ENCODE measurements at places on chromosomes 16 and 17.

DNA sequence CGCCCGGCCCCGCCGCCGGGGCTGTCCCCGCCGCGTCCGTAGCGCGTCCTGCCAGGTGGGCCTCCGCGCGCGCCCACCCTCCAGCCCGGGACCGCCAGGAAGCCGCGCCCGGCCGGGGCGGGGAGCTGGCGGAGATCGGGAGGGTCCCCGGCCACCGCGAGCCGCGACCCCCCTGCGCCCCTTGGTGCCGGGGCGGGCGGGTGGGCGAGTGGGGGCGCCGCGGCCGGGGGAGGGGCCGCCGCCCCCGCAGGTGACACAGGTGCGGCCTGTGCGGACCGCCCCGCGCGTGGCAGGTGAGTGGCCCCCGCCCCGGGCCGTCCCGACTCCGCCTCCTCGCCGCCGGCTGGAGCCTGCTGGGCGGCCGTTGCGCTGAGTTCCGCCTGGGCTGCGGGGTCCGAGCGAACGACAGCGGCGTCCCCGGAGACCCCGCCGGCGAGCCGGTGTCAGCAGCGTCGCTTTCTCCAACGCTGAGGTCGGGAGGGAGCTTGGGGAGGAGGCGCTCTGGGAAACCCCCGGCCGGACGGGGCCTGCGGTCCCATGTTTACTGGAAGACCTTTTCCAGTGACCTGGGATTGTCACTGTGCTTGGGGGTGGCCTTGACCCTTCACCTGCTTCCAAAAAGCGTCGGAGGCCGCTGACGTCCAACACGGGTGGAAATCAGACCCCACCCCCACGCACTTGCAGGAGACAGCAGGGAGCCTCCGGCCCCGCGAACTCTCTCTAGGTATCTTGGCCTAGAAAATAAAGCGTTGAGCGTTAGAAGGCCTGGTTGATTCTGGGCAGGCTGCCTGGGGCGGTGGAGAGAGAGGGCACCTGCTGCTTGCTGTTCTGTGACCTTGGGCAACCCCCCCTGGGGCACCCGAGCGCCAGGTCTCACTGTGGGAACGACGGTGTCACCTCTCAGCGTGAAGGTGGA, 542 bp downstream of the KLHL36 start:
- peak; percentile 13 for DNase-seq

GRCh38 chr16:41439-42068, 11.9 kb downstream of the POLR3K start:
- DNase-seq, result no peak

DNA sequence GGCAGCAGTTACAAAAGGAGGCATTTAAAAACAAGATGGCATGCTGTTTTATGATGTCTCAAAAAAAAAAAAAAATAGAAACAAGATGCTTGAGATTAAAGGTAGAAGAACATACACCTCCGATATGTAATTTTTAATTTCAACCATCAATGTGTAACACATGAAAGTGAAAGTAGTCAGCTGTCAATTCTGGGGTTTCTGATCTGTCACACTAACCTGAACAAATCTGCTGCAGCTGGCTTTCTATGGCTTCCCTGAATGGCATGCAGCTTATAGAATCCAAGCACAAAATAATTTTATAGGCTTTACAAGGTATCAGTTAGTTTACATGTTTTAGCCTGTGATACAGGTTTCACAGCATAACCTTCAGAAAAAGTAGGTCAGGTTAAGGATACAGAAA, 13.5 kb downstream of the GLYR1 start:
- DNase-seq, result no peak

GRCh38 chr17:80968602-80969029, 23.0 kb upstream of the CHMP6 start:
- DNase-seq, result no peak

- DNase-seq, result no peak
Measured at GRCh38 chr17:34570506-34570905, 8.9 kb upstream of the TMEM132E start.

DNA sequence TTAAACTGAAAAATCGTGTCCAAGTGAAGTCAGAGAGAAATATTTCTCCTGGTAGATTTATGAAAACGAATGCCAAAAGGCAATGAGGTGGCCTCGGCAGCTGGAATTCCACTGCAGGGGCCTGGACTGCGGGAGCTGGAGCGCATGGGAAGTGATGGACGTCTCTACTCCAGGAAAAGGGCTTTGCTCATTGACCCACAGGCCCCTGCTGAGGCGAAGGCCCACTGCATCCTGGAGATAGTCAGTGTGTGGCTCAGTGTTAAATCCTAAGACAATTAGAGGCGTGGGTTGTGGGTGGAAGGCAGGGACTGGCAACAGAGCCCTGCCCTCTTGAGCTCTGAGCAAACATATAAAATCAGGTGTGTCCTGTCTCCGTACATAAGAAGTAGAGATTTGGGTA, 191.4 kb downstream of the SLC39A11 start:
- DNase-seq, result no peak

DNA sequence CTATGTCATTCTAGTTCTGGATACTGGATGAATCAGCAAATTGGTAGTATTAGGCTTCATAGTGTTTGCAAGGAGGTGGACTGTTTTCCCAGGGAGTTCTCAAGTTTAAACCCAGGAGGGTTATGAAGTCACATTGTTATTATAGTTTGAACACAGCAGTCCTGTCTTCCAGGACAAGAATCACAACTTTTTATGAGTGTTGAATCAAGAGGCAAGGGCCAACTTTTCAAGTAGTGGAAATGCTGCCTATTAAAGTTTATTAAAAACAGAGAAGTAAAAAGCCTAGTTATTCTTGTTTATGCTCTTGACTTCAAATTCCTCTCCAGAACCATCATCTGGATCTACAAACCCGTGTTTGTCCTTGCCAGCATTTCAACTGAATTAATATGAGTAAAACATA, 86.3 kb upstream of the GOT2 start:
- DNase-seq, result no peak

DNA sequence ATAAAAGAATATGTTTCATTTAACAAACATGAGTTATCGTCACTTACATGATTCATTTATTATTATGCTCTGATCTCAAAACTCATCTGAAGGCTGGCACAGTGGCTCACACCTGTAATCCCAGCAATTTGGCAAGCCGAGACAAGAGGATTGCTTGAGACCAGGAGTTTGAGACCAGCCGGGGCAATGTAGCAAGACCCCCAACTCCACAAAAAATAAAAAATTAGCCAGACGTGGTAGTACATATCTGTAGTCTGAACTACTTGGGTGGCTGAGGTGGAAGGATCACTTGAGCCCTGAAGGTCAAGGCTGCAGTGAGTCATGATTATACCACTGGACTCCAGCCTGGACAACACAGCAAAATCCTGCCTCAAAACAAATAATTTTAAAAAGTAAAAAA, 16.0 kb downstream of the APPBP2 start:
- DNase-seq, result no peak

- DNase-seq, result no peak
Measured at GRCh38 chr17:27354051-27354490, 60.2 kb downstream of the WSB1 start.

DNA sequence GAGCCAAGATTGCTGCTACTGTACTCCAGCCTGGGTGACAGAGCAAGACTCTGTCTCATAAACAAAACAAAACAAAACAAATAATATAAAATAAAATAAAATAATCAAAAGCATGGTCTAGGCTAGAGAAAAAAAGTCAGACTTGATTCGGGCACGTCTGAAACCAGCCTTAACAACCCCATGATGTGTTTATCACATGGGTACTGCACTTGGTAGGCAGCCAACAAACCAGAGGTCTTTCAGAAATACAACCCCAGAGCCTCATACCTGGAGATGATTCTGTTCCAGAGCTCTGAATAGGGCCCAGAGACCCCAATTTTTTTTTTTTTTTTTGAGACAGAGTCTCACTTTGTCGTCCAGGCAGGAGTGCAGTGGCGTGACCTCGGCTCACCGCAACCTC, 9.6 kb upstream of the HAPSTR1 start:
- no peak for DNase-seq

DNA sequence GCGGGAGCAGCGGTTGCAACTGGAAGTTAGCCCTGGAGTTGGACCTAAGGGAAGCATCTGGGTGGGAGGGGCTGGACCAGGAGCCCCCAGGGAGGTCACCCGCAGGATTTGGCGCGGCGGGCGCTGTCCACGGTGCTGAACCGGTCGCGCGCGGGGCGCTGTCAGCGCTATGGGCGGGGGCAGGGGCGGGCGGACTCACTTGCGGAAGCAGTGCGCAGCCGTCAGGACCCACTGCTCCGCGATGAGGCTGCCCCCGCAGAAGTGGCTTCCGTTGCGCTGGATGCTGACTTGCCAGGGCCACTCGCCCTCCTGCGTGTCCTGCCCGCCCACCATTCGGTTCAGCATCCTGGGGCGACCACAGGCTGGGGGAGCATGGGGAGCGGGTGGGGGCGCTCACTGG, 4.5 kb downstream of the PRSS27 start:
- DNase-seq, result peak; percentile 67

DNA sequence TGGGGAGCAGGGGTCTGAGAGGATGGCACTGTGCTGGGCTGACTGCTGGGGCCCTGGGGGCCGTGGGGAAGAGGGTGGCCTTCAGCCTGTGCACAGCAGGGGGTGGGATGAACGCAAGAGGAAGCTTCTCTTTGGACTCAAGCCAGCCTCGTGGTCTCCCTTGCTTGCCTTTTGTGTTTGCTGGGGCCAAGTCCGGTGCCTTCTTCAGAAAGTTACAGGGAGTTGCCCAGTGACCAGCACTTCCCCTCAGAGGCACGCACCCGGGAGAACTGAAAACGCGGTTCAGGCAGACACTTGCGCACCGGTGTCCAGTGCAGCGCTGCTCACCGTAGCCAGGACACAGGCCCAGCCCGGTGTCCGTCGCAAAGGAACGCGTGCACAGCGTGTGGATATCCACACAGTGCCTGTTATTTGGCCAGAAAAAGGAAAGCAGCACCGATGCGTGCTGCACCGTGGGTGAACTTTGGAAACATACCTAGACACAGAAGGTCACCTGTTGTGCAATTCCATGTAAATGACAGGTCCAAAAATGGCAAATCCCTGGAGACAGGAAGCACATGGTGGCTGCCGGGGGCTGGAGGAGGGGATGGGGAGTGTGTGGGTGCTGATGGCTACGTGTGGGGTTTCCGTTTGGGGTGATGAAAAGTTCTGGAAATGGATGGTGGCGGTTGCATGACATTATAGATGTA, 29.4 kb upstream of the NUDT16L1 start:
- DNase-seq, result no peak

DNA sequence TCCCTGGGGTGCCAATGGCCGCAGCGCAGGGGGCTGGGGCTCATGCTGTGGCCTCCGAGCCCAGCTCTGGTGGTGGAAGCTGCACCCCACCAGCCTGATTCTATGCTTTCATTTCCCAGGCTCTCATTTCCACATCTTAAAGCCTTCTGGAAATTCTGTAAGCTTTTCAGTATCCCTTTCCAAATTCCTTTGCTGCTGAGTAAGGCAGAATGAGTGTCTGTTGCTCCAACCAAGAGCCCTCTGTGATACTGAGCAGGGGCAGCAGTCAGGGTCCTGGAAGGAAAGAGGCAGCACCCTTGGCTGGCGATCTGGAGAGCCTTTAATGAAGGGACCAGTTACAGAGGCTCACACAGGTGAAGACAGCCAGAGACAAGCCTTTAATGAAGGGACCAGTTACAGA, 79.5 kb upstream of the FOXF1 start:
- no peak for DNase-seq

DNA sequence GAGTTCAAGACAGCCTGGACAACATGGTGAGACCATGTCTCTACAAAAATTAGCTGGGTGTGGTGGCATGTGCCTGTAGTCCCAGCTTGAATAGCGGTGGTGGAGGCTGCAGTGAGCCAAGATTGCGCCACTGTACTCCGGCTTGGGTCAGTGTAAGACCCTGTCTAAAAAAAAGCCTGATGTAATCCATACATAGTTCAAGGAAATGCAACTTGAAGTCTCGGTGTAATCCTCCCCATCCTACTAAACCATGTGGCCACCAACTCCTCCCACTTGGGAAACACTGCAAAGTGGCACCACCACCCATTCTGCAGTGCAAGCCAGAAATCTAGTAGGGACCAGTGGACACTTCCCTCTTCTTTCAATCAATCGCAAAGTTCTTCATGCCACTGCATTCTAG, 5.4 kb upstream of the KPNB1 start:
- no peak for DNase-seq

- DNase-seq, result no peak
Measured at GRCh38 chr16:19808061-19808641, 76.5 kb downstream of the GPRC5B start.

GRCh38 chr16:30355954-30356308, 823 bp upstream of the CD2BP2 start:
- DNase-seq, result no peak
